Stimulated activated CD4-positive, alpha-beta T cell treated with anti-CD3 and anti-CD28 coated beads, Interleukin-15, amount 100 ng/mL, for 48 hours (primary cell): ENCODE measurements at places on chromosomes 6 and 20.

DNA sequence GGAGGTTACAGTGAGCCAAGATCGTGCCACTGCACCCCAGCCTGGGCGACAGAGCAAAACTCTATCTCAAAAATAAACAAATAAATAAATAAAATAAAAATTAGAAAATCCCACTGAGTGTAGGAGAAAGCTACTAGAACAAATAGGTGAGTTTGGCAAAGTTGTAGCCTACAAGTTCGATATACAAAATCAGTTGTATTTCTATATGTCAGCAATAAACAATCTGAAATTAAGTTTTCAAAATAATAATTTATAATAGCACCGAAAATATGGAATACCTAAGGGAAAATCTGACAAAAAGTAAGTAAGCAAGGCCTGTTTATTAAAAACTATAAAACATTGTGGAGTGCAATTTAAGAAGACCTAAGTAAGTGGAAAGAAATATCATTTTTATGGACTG lies 5.1 kb upstream of the DEFB118 start:
- DNase-seq, result no peak

DNA sequence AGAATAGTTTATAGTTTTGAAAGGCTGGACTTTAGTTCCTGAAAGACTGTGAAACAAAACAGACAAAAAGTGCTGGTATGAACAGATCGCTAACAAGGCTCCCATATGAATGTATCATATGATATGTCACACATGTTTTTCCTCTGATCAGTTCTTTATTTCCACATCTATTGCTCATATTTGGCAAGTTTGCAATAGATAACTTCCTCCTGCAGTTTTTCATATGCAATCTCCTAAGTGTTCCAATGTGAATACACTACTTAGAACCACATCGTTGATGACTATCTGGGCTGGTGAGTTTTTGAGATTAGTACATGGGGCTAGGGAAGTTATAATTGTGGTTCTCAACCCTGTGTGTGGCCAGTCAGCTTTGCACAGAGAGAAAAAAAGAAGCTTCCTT lies 23.1 kb downstream of the CRYBG1 start:
- no peak for DNase-seq

GRCh38 chr6:113287396-113287795 lies 569.7 kb upstream of the MARCKS start:
- DNase-seq, result no peak

- no peak for DNase-seq
Observed at GRCh38 chr6:121780325-121781321, 345.2 kb downstream of the GJA1 start.

- no peak for DNase-seq
Observed at GRCh38 chr20:12966468-12967085, 42.2 kb upstream of the SPTLC3 start.

DNA sequence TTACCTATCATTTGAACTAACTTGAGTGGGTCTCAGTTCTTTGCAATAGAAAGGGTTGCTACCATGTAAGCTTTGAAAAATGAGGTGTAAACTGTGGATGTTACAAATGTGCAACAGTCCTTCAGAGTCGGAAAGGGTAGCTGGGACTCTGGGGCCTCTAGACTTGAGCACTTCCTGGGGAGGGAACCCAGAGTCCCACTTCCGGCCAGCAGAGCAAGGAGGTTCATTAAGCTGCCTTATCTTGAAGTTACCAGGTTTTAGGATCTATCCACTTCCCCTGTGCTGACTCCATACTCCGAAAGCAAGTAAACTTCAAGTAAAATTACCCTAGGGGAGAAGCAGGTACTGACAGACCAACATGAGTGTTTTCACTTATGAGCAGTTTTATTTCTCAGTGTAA lies 9.4 kb downstream of the TRIM10 start:
- DNase-seq, result no peak

DNA sequence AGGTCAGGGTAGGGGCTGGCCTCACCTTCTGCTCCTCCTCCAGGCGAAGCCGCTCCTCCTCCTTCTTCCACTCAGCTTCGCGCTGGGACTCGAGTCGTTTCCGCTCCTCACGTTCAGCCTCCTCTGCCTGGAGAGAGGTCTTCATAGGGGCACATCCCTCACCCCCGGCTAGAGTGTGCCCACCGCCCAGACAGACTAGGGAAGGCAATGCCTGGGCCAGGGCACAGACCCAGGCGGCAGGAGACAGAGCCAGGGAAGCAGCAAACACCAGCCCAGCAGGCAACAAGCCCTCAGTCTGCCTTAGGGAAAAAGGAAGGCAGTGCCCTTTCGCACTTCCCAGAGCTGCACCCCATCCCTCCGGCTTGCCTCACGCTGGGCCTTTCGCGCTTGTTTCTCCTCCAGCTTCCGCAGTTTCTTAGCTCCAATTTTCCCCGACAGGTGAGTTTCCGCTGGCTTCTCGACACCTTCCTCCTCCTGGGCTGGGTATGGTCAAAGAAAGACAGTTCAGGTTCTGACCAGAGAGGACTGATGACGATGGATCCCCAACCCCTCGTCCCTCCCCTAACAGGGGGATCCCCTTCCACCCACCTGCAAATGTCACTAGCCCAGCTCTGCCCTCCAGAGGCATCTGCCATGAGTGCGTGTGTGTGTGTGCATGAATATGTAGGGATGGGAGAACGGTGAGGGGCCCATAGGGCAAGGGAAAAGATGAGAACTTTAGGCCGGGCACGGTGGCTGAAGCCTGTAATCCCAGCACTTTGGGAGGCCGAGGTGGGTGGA lies 4.3 kb downstream of the DDRGK1 start:
- DNase-seq, result no peak

DNA sequence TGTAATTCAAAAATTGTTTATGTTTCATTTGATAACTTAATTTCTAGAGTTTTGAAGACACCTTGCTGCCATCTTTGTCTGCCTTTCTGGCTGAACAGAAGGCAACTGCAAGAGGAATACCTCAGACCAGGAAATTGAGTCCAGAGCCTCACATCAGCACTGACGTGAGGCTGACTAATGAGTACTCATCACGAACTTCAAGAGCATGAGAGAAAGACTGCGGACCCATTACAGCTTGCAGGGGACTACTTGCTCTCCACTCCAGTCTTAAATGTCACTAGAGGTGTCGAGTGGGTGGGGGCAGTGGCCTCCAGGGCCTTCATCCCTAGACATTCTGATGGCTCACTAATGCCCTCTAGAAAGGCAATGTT lies 109.5 kb upstream of the SSTR4 start:
- no peak for DNase-seq

- no peak for DNase-seq
Observed at GRCh38 chr6:3195695-3196497, 31.6 kb downstream of the TUBB2B start.

GRCh38 chr6:148898376-148899014 lies 151.7 kb downstream of the UST start:
- no peak for DNase-seq

DNA sequence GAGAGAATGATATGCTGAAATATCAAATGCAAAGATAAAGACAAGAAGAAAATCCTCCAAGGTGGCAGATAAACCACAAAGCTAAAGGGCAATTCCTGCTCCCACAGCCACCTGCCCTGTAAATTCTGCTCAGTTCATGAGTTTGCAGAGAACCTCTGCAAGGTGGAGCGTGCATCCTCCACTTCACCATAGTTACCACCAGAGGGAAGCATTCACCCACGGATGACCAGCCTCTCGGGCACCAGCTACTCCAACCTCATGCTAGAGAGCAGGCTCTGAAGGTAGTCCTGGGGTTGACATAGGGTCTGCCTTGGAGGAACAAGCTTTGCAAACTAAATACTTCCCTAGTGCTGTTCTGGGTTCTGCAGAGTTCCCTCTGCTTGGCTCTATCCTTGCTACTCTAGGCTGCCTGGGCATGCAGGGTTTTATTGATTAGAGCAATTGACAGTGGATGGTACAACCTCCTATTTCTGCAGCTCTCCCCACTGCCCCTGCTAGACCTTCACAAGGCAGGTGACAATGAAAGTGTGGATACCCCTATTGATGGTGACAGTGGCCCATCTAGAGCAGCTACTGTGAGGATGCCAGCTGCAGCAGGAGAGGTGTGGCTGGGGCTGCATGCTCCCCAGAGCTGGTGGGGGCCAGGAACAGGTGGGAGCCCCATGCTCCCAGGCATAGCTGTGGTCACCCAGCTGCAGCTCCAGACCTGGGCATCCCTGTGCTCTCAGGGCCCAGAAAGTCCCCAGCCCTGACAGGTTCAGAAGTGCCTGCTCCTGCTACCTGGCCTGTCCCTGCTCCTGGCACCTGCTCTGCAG lies 51.1 kb downstream of the GGTLC1 start:
- DNase-seq, result peak; percentile 24

- DNase-seq, result no peak
Observed at GRCh38 chr20:63697357-63697867, 960 bp downstream of the TNFRSF6B start.

DNA sequence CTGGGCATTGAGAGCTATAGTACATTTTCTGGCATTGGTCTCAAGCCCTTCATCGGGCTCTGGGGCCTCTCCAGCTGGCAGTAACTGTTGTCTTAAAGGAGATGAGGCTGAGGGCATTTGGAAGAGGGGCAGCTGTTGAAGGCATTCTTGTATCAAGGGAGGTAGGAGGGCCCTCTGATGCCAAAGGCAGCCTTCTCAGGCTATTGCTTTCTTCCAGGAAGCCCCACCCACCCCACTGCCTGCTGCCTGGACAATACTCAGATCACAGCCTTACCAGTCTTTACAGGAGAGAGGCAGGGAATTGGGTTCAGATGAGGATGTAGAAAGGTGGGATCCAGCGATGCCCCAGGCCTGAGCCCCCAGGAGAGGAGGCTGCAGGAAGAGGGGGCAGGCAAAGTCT lies 46.0 kb downstream of the CPXM1 start:
- DNase-seq, result no peak

- no peak for DNase-seq
Observed at GRCh38 chr20:37713396-37713795, 19.6 kb downstream of the CTNNBL1 start.

DNA sequence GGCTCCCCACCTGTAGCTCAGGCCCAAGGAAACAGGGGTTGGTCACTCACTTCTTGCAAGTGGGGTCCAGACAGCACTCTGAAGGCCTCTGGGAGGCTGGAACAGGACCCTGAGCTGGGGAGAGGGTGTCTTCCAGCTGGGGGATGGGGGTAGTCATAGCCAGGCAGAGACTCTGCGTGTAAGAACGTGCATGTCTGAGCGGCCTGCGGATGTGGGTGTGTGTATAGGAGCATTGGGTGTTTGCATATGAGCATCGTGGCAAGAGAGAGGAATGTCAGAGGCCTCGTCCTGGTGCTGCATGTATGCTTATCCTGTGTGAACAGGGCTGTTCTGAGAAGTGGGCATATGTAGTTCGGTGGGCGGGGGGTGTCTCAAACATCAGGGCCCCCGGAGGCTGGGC lies 12.1 kb downstream of the BPIFB3 start:
- no peak for DNase-seq

- no peak for DNase-seq
Observed at GRCh38 chr6:109695468-109695867, 4.4 kb downstream of the FIG4 start.

DNA sequence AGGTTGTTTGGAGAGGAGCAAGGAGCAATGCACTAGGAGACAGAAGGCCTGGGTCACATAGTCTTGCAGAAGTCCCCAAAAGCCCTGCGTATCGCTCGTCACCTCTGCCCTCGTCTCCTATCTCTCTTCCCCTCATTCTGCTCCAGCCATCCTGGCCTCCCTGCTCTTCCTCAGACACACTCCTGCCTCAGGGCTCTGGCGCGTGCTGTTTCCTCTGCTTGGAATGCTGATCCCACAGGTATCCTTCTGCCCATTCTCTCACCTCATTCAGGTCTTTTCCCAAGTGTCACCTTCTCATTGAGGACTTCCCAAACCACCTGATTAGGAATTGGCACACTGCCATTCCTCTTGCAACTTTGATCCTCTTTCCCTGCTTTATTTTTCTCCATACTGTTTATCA lies 9.0 kb upstream of the SLC2A10 start:
- DNase-seq, result no peak

GRCh38 chr6:121142093-121142492 lies 192.2 kb downstream of the TBC1D32 start:
- DNase-seq, result no peak

DNA sequence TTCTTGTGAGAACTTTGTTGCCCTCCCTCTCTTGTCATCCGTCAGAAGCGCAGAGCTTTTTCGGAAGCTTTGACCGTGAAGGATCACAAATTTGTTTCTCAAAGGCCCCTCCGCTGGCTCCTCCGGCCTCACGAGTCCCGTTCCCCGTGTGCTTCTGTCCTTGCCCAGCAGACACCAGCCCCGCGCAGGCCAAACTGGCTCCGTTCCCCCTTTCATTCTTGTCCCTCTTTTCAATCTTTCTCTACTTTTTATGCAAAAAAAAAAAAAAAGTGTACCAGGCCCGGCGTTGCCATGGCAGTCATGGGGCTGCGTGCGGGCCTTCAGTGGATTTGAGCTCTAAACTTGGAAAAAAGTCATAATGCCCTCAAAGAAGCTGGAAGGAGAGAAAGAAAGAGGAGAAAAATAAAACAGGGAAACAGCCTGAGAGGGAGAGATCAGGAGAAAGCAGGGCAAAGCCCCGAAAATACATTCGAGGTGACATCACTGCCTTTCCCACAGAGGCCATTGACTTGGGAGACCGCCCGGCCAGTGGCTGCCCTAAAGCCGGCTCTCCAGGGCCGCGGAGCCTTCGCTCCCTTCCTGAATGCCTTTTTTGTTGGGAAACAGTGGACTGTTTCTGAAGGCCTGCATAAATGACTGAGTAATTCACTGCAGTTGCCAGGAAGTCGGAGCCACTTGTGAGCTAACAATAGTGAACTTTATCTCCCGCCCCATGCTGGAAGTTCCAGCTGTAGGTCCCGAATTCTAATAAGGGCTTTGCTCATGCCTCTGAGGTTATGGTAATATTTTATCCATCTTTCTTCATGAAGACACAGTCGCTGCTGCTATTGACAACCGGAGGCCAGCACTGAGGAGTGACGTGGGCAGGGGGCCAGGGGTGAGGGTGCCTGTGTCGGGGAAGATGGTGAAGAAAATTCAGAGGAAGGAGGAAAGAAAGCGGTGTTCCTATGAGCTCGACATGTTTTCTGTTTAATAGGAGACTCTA lies 670.9 kb downstream of the QKI start:
- DNase-seq, result no peak

DNA sequence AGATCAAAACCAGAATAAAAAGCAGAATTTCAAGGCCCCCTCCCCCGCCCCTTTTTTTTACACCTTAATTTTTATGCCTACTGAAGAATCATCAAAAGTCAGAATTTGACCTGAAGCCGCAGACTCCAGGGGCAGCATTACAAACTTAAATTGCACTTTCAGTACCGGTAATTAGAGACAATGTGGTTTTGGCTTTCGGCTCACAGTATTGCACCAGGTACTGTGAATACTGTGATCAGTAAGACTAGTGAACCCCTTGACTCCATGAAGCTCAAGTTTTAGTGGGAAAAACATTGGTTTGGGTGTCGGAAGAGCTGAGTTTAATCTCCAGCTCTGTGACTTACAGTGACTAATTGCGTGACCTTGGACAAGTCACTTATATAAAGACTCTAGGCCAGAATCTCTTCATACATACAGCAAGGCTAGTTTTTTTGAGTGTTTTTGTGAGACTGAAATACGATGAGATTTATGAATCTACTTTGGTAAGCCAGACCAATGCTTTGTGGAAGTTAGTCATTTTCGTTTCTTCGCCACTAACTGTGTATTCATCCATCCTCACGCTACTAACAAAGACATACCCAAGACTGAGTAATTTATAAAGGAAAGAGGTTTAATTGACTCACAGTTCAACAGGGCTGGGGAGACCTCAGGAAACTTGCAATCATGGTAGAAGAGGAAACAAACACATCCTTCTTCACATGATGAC lies 114.7 kb downstream of the SASH1 start:
- DNase-seq, result no peak
